Activated CD4-positive, alpha-beta memory T cell treated with anti-CD3 and anti-CD28 coated beads for 36 hours (primary cell): ENCODE measurements at places on chromosomes 13 and 19.

GRCh38 chr13:111526922-111527321 lies 206.5 kb downstream of the TEX29 start:
- no peak for DNase-seq

- no peak for DNase-seq
Measured at GRCh38 chr13:84985860-84986259, 813.4 kb downstream of the SLITRK6 start.

- DNase-seq, result no peak
Measured at GRCh38 chr13:27765650-27766049, 26.6 kb upstream of the GSX1 start.

- no peak for DNase-seq
Measured at GRCh38 chr13:108797354-108797753, 167.9 kb downstream of the MYO16 start.

- DNase-seq, result no peak
Measured at GRCh38 chr19:48194844-48195830, 24.7 kb downstream of the ZSWIM9 start.

DNA sequence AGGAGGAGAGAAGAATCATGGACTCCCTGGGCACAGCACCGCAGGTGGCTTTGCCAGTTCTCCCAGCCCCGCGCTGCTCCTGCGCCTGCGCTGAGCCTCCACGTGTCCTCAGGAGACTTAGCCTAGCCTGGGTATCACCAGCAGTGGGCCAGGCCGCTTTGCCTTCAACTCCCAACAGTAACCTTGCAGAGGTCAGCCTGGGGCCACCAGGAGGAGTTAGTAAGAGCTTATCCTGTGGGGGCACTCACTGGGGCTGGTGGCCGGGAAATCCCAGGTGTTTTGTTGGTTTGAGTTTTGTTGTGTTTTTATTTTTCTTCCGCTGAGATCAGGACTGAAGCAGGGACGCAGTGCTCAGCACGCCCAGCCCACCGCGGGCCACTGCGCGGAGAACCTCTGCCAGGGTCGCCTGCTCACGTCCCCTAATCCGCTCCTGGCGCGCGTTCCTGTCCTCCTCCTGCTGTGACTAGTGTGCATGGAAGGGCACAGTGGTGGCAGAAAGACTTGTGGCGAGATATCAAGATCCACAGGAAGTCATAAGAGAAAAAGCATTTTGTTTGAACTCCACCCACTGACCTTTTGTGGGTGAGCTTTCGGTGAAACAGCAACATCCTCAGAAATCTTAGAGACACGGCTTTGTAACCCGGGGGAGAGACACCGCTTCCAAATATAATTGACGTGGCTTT lies 207.4 kb upstream of the RFC3 start:
- peak; percentile 87 for DNase-seq

GRCh38 chr13:101640788-101641400 lies 188.4 kb downstream of the ITGBL1 start:
- DNase-seq, result no peak

DNA sequence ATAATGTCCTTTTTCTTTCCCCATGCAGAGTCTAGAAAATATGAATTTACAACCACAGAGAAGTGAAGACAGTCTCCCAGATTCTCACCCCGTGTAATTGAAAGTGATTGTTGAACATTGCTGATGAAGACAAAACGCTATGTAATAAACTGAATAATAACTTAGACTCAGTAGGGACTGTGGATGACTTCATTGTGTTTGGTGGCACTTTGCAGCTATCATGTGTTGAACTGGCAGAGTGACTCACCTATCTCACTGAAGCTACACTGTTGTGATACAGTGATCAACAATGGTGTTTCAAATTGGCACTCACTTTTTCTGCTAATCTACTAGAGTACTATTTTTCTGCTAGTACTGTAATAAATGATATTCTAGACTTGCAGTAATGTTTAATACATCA lies 261.3 kb downstream of the DACH1 start:
- DNase-seq, result no peak

GRCh38 chr19:6632002-6632621 lies 37.8 kb downstream of the TNFSF14 start:
- DNase-seq, result peak; percentile 80

- DNase-seq, result no peak
Measured at GRCh38 chr19:48953141-48953540, 1.5 kb upstream of the BAX start.

- DNase-seq, result no peak
Measured at GRCh38 chr13:58266271-58266670, 634.7 kb downstream of the PCDH17 start.

GRCh38 chr19:30881281-30881680 lies 468.0 kb downstream of the TSHZ3 start:
- DNase-seq, result no peak

DNA sequence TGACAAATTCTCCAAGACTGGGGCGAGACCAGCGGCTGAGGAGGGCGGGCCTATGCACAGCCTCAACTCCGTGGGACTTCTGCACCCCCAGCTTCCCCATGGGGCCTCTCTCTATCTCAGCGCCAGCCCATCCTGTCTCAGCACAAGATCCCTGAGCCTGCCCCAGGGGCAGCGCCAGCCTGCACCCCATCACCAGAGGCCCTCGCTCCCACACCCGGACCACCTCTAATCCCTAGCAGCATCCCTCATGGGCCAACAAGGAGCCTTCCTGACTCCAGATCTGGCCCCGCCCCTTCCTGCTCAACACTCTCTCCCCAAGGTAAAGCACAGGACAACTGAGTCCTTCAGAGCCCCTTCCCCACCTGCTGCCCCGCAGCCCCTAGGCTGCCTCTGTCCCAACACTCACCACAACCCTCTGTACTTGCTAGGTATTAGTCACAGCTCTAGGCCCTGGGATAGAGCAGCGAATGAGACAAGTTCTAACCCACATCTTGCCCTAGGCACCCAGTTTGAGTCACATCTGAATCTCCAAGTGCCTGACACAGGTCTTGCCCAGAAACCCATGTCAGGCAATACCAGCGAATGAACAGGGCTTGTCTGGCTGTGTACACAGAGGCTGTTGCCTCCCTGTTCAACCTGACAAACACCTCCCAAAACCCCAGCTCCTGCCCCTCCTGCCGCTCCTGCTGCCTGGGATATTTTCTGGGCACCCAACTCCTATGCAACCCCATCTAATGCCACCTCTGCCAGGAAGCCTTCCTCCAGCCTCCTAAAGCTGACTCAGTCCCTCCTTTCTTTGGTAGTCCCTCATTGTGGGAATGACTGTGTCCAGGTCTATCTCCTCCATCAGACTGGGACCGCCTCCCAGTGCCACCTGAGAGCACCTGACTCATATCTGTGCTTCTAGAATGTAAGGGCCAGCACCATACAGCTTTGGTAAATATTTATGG lies 18.6 kb downstream of the GRIK5 start:
- DNase-seq, result peak; percentile 74

DNA sequence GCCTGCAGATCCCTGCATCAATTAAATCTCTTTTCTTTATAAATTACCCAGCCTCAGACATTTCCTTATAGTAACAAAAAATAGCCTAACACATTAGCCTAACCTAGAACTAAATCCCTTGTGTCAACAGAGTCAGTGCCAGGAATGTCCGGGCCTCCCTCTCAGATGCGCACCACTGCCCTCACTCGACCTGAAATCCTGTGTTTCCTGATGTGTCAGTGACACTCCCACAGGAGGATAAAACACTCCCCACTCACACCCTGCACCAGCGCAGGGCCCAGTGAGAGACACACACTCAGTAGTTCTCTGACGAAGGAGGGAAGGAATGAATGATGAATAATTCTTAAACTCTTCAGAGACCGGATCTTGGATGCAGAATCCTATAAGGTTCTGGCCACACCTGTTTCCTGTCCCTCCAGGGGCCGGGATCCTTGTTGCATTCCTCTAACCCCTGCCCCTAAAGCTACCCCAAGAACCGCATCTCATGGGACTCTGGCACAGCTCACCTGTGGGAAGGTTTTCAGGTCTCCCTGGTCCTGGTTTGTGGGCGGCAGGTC lies 3.1 kb downstream of the CEACAM3 start:
- no peak for DNase-seq

DNA sequence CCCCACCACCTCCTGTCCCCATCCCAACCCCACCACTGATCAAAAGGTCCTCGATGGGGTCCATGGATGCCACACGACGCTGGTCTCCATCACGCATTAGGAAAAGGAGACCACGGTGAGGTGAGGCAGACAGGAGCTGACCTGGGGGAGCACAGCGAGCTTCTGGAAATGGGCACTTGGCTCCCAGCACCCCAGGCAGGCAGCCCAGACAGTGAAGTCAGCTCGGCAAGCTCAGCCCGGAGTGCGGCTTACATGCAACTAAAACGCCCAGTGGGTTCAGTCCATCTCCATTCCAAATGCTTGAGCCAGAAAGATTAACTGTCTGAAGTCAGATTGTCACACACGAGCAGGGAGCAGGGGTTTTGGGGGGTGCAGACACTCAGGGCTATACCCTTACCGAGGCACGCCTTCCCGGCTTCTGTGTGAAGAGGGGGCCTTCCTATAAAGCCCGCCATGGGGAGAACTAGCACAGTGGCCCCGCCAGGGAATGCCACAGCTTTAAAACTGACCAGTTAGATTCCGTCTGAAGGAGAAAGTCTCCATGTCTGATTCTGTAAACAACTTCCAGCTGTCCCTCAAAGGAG lies 79.4 kb downstream of the SPACA7 start:
- DNase-seq, result no peak

- DNase-seq, result peak; percentile 92
Measured at GRCh38 chr19:344625-345319, at the start of gene MIER2. Gene MIER2, minus strand, starts transcription at chr19:344796. Its CDS starts 14 bp downstream, at chr19:344782.

GRCh38 chr13:85405316-85405897 lies 393.8 kb downstream of the SLITRK6 start:
- DNase-seq, result no peak

DNA sequence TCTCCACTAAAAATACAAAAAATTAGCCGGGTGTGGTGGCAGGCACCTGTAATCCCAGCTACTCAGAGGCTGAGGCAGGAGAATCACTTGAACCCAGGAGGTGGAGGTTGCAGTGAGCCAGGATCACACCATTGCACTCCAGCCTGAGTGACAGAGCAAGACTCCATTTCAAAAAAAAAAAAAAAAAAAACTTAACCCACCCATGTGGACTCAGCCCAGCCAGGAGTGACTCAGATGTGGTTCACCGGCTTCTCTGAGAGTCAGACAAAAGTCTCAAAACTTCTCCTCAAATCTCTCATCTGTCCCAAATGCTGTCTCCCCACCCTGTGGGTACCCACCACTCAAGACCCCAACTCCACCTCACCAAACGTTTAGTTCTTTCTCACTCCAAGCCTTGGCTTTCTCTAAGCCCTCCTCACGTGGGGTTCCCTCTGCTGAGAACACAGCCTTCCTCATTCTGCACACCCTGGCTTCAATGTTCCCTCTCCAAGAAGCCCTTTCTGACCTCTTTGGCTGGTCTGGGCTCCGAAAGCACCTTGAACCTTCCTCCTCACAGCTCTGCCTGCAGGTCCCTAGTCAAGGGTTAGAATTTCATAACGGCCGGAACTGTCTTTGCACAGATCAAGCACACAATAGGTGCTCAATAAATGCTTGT lies 11.1 kb upstream of the RAB3A start:
- DNase-seq, result no peak

DNA sequence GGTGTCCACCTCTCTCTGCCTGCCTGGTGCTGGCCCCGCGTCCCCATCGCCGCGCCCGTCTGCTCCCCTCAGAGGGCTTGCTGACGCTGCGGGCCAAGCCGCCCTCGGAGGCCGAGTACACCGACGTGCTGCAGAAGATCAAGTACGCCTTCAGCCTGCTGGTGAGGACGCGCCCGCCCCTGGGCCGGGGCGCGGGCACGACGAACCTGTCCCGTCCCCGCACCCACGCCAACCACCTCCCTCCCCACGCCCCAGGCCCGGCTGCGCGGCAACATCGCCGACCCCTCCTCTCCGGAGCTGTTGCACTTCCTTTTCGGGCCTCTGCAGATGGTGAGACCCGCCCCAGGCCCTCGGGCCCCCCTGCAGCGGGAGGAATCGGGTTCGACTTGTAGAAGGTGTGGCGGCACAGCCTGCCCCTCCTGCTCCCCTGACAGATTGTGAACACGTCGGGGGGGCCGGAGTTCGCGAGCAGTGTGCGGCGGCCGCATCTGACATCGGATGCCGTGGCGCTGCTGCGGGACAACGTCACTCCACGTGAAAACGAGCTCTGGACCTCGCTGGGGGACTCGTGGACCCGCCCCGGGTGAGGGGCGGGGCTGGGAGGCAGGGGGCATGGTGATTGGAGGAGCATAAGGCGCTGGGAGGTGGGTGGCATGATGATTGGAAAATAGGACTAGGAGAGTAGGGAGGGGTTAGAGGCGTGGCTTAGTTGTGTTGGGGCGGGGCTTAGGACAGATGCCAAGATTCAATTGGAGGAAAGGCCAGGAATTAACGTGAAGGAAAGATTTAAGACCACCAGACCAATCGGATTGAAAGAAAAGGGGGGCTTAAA lies 6.6 kb downstream of the EPS8L1 start:
- peak; percentile 67 for DNase-seq

- no peak for DNase-seq
Measured at GRCh38 chr19:35521124-35521743, 6.9 kb downstream of the SBSN start.

- no peak for DNase-seq
Measured at GRCh38 chr13:50375792-50376191, 360.5 kb downstream of the KCNRG start.

DNA sequence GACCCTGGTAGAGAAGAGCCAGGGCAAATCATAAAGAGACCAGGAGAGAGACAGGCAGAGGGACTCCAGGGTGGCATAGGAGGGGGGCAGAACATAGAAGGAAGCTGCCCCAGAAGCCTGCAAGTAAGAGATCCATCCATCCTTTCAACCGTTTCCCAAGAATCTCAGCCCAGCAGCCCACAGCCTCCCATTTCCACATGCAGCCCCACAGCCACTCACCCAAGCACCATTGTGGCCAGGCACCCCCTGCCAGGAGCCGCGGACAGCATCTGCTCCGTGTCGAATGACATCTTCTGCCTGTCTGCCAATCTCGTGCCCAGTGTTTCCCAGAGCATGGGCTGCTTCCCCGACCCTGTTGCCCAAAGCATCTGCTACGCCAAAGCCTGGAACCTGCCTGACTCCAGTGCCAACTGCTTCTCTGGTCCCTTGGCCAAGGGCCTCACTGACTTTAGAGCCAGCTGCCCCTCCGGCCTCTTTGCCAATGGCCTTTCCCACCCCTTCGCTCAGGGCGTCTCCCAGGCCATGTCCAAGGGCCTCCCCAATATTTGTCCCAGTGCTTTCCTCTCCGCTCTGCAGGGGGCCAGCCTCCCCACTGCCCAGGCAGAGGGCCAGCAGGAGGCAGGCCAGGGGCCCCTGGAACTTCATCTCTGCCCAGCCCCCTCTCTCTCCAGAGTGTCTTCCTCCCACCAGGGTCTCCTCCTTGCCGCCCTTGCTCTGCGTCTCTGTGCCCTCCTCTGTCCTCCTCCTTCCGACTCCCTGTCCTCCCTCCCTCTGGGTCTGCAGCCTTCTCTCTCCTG lies 420 bp downstream of the DMKN start:
- DNase-seq, result no peak

GRCh38 chr13:29411481-29411880 lies 184.0 kb downstream of the SLC7A1 start:
- no peak for DNase-seq

GRCh38 chr19:47778954-47779351 lies 450 bp downstream of the SELENOW start:
- DNase-seq, result peak; percentile 38

GRCh38 chr19:30344446-30345425 lies 27.4 kb upstream of the ZNF536 start:
- DNase-seq, result no peak

- DNase-seq, result no peak
Measured at GRCh38 chr19:53088091-53088490, 15.1 kb downstream of the ZNF160 start.

- DNase-seq, result no peak
Measured at GRCh38 chr13:24717217-24717616, 37.0 kb downstream of the ATP12A start.

- peak; percentile 97 for DNase-seq
Measured at GRCh38 chr19:11987405-11988281, 22.8 kb downstream of the ZNF763 start.
